ENCODE measurements at places on chromosomes 11 and 22.
A peak's percentile ranks its signal among the peaks of the same experiment; 100 is the strongest.

- DNase-seq = no peak
Observed at GRCh38 chr11:100827934-100828661, 141.0 kb downstream of the ARHGAP42 start.

DNA sequence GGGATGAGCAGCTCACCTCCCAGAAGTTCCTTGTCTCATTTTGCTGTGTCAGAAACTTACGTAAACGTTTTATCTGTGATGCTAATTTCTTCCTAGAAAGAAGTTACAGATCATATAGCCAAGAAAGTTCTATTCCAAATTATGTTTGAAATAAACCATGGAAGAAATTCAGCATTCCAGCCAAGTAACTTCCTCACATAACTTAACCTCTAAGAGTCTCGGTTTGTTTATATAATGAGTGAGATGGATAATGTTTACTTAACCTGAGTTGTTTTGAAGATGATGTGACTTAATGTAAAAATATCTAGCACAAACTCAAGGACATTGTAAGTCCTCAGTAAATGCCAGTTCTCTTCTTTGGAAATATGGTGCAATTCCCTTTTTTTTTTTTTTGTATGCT lies 8.9 kb upstream of the MUC15 start:
- no peak for DNase-seq

GRCh38 chr22:44691796-44692661 lies 10.0 kb upstream of the PRR5 start:
- no peak for DNase-seq

DNA sequence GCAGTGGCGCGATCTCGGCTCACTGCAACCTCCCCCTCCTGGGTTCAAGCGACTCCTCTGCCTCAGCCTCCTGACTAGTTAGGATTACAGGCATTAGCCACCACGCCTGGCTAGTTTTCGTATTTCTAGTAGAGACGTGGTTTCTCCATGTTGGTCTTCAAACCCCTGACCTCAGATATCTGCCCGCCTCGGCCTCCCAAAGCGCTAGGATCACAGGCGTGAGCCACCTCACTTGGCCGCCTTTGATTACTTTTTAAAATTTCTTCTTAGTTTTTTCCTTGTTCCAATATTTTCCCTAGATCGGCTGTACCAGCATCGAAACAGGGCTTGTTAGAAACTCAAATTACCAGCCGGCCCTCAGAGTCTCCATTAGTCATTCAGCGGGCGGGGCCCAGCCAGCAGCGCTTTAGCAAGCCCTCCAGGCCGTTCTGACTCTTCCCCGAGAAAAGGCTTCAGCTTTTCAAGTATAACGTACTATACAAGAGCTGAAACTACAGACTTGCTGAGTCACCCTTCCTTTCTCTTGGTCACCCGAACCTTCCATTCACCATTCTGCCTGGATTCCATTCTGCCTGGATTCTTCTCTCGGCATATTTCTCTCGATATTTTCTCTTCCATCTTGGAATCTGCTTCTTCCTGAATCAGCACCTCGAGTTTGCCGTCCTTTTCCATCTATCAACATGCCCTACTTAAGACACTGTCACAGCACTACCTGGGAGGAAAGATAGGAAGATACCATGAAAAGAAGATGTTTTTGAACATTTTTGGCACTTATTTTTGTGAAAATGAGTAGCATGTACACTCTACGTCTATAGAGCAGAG lies 6.7 kb upstream of the CAPRIN1 start:
- DNase-seq = peak; percentile 44

- no peak for DNase-seq
Observed at GRCh38 chr11:46557684-46558151, 36.1 kb downstream of the AMBRA1 start.

GRCh38 chr22:37228106-37229011 lies 15.7 kb downstream of the RAC2 start:
- DNase-seq = no peak

GRCh38 chr11:73359341-73359740 lies 16.9 kb upstream of the RELT start:
- DNase-seq = no peak

DNA sequence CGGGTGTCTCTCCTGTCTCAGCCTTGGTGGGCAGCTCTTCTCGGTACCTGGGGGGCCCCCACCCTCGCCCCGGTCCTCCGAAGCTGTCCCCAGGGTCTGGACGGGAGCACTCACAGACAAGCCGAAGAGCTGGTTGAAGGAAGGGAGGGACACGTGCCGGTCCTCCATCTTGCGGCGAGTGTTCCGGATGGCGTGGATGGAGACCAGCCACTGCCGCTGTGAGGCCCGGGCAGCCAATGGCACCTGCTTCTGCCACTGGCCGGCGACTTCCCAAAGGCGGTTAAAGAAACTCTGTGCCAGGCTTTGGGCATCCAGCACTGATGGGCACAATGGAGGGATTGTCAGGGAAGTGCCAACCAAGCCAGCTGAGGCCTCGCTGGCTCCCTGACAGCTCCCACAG lies 18.7 kb downstream of the PPM1F start:
- no peak for DNase-seq

GRCh38 chr22:22830957-22831688 lies 56.5 kb upstream of the IGLL5 start:
- no peak for DNase-seq

DNA sequence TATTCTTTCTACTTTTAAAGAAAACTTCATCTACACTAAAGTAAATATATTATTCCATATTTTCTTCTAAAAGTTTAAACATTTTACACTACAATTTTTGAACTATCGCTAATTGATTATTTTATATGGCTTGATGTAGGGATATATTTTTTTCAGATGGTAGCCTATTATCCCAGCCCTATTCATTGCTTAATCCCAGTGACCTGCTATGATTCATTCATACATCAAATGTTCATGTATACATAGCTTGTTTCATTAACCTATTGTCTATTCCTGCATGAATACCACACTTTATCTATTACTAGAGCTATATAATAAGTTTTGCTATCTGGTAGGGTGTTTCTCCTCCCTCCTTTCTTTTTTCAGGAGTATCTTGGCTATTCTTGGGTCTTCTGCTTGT lies 5.0 kb upstream of the ROBO4 start:
- no peak for DNase-seq

- DNase-seq = no peak
Observed at GRCh38 chr11:65919573-65920371, 546 bp downstream of the DRAP1 start.

- no peak for DNase-seq
Observed at GRCh38 chr11:131311776-131312514, 58.5 kb upstream of the NTM start.

GRCh38 chr22:25670070-25670461 lies 71.9 kb upstream of the MYO18B start:
- DNase-seq = no peak

GRCh38 chr11:74284466-74284865 lies 27.0 kb downstream of the P4HA3 start:
- DNase-seq = no peak

DNA sequence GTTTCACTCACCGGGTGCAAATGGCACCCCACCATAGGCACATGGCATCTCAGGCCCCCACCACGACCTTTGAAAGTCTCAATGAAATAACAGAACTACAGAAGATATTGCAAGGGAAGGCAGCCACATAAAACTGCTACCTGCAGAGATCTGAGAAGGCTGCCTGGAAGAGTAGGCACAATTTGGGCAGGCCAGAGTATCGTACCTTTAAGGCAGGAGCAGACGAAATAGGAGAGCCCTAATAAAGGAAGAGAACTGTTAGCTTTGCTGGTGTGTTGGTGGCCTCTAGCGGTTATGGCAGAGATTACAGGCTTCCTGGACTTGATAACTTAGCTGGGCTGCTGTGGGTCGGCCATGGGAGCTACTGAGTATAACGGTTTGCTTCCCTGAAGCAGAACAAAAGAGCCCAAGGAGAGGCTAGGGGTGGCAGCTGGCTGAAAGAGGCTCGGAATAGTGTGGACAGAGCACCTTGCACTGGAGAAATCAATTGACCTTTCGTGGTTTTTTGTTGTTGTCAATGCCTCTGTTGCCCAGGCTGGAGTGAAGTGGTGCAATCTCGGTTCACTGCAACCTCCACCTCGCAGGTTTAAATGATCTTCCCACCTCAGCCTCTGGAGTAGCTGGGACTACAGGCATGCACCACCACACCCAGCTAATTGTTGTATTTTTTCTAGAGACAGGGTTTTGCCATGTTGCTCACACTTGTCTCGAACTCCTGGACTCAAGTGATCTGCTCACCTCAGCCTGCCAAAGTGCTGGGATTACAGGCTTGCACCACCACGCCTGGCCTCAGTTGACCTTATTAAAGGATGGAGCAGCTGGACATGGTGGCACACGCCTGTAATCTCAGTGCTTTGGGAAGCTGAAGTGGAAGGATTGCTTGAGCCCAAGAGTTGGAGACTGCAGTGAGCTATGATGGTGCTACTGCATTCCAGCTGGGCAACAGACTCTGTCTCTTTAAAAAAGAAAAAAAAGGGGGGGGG lies 4.8 kb downstream of the SDF2L1 start:
- DNase-seq = no peak

DNA sequence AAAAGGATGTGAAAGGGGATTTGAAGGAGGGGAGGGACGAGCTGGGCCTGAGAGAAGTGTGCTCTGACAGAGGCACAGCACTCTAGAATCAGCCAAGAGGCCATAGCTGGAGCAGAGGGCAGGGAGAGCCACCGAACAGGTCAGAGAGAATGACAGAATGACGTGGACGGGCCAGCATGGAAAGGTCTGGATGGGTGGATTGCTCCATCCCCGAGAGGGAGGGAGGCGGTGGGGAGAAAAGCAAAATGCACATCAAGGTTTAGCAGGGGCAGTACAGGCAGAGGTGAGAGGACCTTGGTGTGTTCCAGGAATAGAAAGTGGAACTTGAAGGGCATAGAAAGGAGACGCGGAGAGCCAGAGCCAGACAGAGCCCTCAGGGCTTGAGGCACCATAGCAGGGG lies 6.9 kb downstream of the PMM1 start:
- DNase-seq = no peak

DNA sequence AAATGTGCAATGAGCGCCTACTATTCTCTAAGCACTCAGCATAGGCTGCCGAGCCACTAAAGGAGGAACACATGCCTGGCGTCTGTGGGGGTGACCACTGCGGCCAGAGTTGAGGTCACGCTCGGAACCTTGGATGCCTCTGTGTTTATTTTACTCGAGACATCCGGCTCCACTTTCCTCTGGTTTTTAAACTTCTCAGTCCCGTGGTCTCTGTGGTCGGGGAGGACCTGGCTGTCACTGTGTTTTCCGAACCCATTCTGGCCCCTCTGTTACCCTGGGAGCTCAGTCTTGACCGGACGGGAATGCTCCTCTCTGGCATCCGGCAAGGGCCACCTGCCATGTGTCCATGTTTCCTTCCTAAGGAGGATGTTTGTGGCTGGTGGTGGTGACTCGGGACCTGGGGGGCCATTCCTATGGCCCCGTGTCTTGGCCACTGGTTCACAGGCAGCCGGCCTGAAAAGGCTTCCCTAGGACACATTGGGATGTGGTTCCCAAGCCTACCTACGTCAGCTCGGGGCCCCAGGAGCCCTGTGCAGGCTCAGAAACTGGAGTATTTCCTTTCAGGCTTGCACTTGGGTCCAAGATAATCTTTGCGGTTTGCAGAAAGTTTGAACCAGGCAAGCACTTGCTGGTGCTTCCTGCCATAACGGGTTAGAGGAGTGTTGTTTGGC lies 46.7 kb upstream of the PARVG start:
- no peak for DNase-seq

GRCh38 chr22:28450109-28450508 lies 229.5 kb downstream of the TTC28 start:
- no peak for DNase-seq

GRCh38 chr11:73288873-73289707 lies 17.0 kb downstream of the P2RY6 start:
- no peak for DNase-seq

DNA sequence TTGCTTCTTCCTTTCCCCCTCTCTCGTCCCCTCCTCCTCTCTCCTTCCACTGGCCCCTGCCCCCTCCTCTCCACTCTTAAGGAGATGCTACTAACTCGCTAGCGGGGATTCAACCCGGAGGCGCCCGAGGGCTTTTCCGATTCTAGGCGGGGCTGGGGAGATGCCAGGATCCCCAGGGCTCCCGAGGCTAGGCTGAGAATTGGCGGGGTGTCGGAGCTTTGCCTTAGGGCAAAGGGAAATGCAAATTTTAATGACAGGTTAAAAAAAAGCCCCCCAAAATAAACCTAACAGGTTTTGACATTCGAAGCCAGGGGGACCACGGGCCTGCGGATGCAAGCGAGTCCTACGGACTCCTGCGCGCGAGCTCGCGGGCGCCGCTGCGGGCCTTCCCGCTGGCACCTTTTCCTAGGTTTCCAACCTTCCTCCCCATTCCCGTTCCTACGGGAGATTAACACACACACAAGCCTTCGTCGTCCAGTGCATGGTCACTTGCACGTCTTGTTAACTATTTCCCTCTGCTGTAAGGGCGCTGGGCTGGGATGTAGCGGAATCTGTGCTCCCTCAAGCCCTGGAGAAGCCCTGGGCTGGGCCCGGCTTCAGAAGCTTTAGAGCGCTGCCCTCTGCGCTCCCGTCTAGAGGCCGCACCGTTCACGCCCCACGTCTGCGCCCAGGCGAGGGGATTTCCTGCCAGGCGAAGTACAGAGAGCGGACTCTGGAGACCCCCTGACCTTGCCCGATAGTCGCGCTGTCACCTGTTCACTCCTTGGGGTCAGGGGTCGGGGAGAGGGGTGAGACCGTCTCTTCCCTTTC lies 729 bp upstream of the ALX4 start:
- DNase-seq = no peak

- no peak for DNase-seq
Observed at GRCh38 chr22:42314709-42315391, 44.4 kb upstream of the TCF20 start.

- DNase-seq = no peak
Observed at GRCh38 chr11:84969103-84969502, 658.0 kb downstream of the DLG2 start.

DNA sequence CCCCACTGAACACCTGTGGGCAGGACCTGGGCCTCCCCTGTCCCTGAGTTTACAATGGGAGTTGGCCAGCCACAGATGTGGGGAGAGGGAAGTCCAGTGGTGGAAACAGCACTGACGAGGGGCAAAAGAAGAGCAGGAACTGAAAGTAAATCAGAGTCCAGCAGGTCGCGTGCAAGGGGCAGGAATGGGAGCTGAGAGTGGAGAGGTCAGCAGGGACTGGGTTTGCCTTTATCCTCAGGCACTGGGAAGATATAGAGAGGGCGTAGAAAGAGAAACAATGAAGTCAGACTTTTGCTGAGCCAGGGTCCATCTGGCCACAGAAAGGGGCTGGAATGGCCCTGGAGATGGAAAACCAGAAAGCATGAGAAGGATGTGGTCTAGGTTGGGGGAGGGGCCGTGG lies 8.5 kb downstream of the P2RY6 start:
- DNase-seq = no peak

- no peak for DNase-seq
Observed at GRCh38 chr11:95659088-95659487, 130.5 kb downstream of the FAM76B start.

DNA sequence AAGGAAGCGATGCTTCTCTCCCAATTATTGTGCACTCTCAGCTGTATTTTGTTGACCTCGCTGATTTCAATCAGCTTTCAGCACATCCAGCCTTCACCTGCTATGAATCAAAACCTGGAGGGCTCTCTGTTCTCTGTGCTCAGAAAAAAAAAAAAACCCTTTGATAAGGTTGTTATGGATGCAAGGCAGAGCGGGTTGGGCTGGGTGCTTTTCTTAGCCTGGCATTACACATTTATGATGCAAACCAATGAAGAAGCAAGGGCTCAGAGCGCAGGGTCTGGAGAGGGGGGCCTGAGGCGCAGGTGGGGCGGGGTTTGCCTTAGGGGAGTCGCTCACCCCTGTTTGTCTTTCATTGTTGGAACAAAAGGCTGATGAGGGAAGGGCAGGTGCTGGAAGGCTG lies 86.0 kb upstream of the CADM1 start:
- DNase-seq = no peak
